ENCODE measurements at places on chromosomes 2 and 18. TPM values are rescaled to one million over a fixed set of nuclear protein-coding genes. Genes with fewer than 3 reads are reported as not detected.

GRCh38 chr2:54952425-54952824 is 97.8 kb downstream of the RTN4 start:
- DNase-seq: no peak

- peak; percentile 85 for DNase-seq
These were observed 1.1 kb upstream of the GAL3ST2 start for GRCh38 chr2:241775223-241776177.

The TRAPPC8 gene
- 25.8 TPM for total RNA-seq

The CPLX4 gene
- not detected for total RNA-seq

The GDF7 gene
- 10.9 TPM for total RNA-seq

All from chondrocyte (in vitro differentiated cells).